Dermis lymphatic vessel endothelial cell (primary cell): ENCODE measurements at places on chromosomes 16 and 17. TPM values are rescaled to one million over a fixed set of nuclear protein-coding genes. Genes with fewer than 3 reads are reported as not detected.

ACSM2B gene
- 0.43 TPM in 2 replicates for total RNA-seq

KRTAP2-3 gene
- total RNA-seq, result not detected in 2 replicates

NECAB2 gene
- not detected in 2 replicates for total RNA-seq

PYY gene
- not detected in 2 replicates for total RNA-seq

CDR2L gene
- 4.3 and 7.0 TPM in 2 replicates for total RNA-seq

COPZ2 gene
- 9.1 and 11.2 TPM in 2 replicates for total RNA-seq

TMEM98 gene
- total RNA-seq, result 51.1 and 67.6 TPM in 2 replicates

PRCD gene
- 0.17 and 0.54 TPM in 2 replicates for total RNA-seq
